A549 treated with ZK216348 at 1 μM for 4 hours (cell line): ENCODE measurements at places on chromosomes 12 and 14. TPM values are rescaled to one million over a fixed set of nuclear protein-coding genes. Genes with fewer than 3 reads are reported as not detected.

NEUROD4 gene
- not detected in 5 replicates for total RNA-seq

TMEM117 gene
- 1.4 to 3.2 TPM (median 2.1 TPM) in 5 replicates for total RNA-seq

RND1 gene
- 7.4 to 10.7 TPM (median 8.7 TPM) in 5 replicates for total RNA-seq

SLC10A1 gene
- not detected in 5 replicates for total RNA-seq

SLC17A8 gene
- 0.06 TPM in 1 of 5 replicates, not detected in the others for total RNA-seq

FOXM1 gene
- total RNA-seq = 77.0 to 96.8 TPM (median 92.7 TPM) in 5 replicates

KIF5A gene
- total RNA-seq = 0.18 to 0.26 TPM (median 0.21 TPM) in 5 replicates

IL26 gene
- total RNA-seq = not detected in 5 replicates

GRIP1 gene
- 1.4 to 6.6 TPM (median 4.4 TPM) in 5 replicates for total RNA-seq

CIDEB gene
- total RNA-seq = 0.12 to 0.21 TPM (median 0.18 TPM) in 4 of 5 replicates, not detected in the other

CLEC12A gene
- not detected in 5 replicates for total RNA-seq

TRIM9 gene
- 8.7 to 14.2 TPM (median 11.2 TPM) in 5 replicates for total RNA-seq

TRPV4 gene
- total RNA-seq = 0.07 to 0.18 TPM (median 0.09 TPM) in 5 replicates

VCPKMT gene
- 7.3 to 10.2 TPM (median 9.0 TPM) in 5 replicates for total RNA-seq

TMEM119 gene
- total RNA-seq = 0.17 TPM in 1 of 5 replicates, not detected in the others

ANGEL1 gene
- 6.7 to 9.6 TPM (median 9.4 TPM) in 5 replicates for total RNA-seq

CMKLR1 gene
- total RNA-seq = not detected in 5 replicates

CFAP54 gene
- total RNA-seq = 1.3 to 1.6 TPM (median 1.4 TPM) in 5 replicates

HOTAIR gene
- total RNA-seq = 0.16 to 0.33 TPM (median 0.25 TPM) in 4 of 5 replicates, not detected in the other

CLEC4C gene
- not detected in 5 replicates for total RNA-seq

EML1 gene
- total RNA-seq = 33.3 to 45.4 TPM (median 38.2 TPM) in 5 replicates

WSCD2 gene
- total RNA-seq = not detected in 5 replicates

RIPK3 gene
- not detected in 5 replicates for total RNA-seq

AQP6 gene
- not detected in 5 replicates for total RNA-seq

ASCL1 gene
- total RNA-seq = not detected in 5 replicates

PPP4R4 gene
- 0.06 to 0.58 TPM (median 0.37 TPM) in 5 replicates for total RNA-seq
